ENCODE measurements at places on chromosomes 16 and 17.
A peak's percentile ranks its signal among the peaks of the same experiment; 100 is the strongest.

- no peak for DNase-seq
Measured at GRCh38 chr17:74768763-74769114, 7.4 kb downstream of the NAT9 start.

- no peak for DNase-seq
Measured at GRCh38 chr16:87838643-87839541, 30.4 kb downstream of the SLC7A5 start.

DNA sequence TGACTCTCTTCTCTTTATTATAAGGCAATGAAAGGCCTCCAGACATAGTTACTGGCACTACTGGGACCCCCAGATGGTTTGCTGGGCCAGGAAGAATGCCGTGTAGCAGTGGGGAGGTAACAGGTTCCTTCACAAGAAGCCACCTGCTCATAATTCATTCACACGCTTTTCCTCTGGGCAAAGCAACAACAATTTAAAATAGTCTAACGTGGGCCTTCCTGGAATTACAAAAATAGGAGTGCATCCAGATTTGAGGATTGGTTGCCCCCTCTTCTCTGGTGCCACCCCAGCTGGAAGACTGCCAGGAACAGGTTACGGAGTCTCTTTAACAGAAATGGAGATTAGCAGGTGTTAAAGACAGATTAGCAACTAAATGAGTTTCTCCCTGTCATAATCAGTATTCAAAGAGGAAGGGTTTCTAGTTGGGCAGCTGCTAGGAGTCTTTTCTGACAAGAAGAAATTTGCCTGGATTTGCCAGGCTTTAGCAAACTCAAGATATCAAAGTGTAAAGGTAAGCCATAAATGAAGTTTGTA lies 409.6 kb downstream of the NPIPA8 start:
- no peak for DNase-seq

DNA sequence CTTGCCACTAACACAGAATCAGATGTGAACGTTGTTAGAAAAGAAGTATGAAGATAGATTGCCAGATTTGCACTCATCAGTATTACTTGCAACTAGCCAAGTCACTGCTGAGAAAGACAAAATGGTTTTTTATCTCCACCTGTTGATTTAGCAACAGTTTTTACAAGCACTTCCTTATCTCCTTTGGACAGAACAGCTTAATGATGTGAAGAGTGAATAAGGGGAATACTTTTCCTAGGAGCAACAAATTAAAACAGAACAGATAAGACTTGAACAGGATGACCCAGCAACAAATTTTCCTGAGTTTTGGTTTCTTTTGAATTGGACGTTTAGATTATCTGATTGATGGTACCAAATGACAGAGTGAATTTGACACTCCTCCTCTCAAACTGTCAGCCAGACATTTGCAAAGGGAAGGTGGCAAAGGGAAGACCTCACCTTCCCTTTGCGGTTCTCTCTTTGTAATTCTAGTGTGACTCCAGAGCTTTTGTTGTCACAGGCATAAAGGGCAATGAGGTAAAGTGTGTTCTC lies 130.6 kb downstream of the NLK start:
- DNase-seq, result no peak

DNA sequence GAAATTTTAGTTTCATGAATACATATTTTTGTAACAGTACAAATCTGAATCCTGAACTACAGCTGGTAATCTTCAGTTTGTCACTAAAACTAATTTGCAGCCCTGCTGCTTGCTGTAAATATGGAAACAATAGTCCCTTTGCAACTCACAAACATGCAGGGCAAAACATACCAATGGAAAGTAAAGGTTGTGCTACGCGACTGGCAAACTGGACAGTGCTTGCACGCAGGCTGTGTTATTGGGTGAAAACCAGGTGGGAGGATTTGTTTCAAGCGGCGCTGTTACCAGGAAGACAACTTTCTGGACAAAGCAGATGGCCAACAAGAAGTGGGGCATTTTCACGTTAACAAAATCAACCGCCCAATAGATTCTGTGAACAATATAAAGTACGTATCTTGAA lies 93.5 kb downstream of the CDYL2 start:
- no peak for DNase-seq

GRCh38 chr16:19822533-19822932 lies 62.1 kb downstream of the GPRC5B start:
- DNase-seq, result no peak

DNA sequence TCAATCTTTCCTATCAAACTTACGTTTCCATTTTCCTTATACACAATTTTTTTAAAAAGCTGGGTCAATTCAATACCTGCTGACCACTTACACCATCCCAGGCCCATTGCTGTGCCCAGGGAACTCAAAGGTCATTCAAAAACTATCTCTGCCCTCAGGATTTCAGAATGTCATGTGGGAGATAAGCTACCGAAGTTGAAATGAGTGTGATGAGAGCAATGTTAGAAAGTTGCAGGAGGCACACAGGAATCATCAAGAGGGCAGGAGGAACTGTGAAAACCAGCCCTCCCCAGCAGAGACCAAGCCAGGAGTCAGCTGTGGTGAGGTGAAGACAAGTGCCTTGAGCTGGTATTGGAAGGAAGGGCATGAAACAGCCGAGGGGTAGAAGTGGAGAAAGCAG lies 195.9 kb downstream of the HS3ST3A1 start:
- no peak for DNase-seq

GRCh38 chr17:42675348-42675964 lies 1.3 kb downstream of the PLEKHH3 start:
- no peak for DNase-seq

DNA sequence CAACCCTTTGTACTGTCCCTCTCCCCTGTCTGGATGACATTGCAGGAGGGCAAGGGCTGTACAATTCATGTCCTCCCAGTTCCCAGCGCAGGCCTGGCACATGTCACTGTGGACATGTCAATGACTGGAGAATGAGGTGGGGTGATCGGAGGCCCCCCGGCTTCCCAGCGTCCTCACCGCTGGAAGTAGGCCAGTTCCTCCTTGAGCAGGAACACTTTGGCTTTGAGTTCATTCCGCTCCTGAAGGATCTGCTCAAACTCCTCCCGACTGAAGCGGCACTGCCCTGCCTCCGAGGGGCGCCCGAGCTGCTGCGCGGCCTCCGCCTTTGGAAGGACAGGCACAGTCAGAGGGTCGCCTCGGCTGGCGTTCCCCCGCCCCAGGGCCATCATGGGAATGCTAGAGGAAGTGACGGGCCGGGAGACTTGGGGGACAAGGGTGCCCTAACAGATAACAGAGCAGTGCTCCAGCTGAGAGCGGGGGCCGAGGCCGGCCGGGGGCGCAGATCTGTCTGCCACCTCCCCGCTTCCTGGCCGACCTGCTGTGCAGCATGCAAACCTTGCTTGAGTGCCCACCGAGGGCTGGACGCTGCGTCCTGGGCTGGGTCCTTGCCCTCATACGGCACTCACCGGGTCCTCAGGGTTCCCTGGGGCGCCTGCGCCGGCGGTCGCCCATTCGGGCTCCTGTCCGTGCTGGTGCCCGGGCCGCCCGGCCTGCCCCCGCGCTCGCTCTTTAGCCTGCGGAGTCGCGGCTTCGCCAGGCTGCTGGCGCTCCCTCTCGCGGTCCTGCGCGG lies 1.3 kb downstream of the RILP start:
- peak; percentile 95 for DNase-seq

DNA sequence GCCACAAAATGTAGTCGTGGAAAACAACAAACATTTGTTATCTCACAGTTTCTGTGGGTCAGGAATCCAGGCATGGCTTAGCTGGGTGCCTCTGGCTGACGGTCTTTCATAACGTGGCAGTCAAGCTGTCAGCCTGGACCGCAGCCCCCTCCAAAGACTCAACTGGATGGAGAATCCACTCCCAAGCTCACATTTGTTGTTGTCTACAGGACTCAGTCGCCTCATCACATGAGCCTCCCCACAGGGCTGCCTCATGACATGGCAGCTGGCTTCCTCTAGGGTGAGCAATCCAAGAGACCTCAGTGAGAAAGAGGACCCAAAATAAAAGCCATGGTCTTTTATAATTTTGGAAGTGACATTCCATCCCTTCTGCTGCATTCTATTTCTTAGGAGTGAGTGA lies 34.7 kb upstream of the AKAP1 start:
- DNase-seq, result no peak

GRCh38 chr16:66512272-66513110 lies 37.4 kb downstream of the TK2 start:
- DNase-seq, result no peak

- no peak for DNase-seq
Measured at GRCh38 chr16:66873685-66874055, 6.6 kb upstream of the PDP2 start.

GRCh38 chr16:3182608-3183444 lies 5.2 kb upstream of the OR1F1 start:
- DNase-seq, result no peak

- no peak for DNase-seq
Measured at GRCh38 chr17:3002538-3003295, 60.7 kb downstream of the OR1D5 start.

DNA sequence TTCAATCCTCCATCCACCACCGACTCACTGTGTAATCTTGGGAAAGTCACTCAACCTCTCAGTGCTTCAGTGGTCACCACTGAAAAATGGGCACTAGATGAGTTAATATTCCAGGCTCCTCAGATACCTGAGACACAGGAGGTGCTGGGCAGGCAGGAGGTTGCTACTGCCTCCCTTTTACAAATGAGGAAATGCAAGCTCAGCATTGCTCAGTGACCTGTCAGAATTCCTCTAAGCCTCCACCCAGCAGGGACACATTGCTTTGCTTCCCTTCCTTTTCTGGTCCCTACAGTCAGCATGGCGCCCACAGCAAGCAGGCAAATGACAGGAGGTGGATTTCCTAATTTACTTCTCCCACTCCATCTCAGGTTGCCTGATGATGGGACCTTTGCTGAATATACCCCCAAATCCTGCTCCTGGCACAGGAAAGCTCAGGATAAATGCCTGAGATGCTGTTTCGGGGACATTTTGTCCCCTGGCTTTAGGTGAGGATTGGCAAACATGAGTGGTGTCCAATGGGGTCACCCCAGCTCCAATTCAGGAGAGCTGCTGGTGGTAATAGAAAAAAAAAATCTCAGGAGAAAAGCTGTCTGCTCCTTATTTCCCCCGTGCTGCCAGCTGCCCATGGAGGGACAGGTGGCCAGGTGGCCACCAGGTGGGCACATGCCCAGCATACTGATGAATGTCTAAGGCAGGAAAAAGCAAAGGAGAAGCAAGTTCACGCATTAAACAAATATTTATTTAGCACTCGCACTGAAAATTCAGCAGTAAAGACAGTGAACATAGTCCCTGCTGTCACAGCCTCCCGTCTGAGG lies 5.0 kb upstream of the KRT13 start:
- DNase-seq, result no peak

GRCh38 chr17:66302761-66303626 lies 581 bp downstream of the PRKCA start:
- peak; percentile 68 for DNase-seq

GRCh38 chr16:67075331-67075730 lies 34.4 kb upstream of the PHAF1 start:
- DNase-seq, result no peak

- DNase-seq, result no peak
Measured at GRCh38 chr16:81251871-81252270, 13.4 kb downstream of the BCO1 start.

DNA sequence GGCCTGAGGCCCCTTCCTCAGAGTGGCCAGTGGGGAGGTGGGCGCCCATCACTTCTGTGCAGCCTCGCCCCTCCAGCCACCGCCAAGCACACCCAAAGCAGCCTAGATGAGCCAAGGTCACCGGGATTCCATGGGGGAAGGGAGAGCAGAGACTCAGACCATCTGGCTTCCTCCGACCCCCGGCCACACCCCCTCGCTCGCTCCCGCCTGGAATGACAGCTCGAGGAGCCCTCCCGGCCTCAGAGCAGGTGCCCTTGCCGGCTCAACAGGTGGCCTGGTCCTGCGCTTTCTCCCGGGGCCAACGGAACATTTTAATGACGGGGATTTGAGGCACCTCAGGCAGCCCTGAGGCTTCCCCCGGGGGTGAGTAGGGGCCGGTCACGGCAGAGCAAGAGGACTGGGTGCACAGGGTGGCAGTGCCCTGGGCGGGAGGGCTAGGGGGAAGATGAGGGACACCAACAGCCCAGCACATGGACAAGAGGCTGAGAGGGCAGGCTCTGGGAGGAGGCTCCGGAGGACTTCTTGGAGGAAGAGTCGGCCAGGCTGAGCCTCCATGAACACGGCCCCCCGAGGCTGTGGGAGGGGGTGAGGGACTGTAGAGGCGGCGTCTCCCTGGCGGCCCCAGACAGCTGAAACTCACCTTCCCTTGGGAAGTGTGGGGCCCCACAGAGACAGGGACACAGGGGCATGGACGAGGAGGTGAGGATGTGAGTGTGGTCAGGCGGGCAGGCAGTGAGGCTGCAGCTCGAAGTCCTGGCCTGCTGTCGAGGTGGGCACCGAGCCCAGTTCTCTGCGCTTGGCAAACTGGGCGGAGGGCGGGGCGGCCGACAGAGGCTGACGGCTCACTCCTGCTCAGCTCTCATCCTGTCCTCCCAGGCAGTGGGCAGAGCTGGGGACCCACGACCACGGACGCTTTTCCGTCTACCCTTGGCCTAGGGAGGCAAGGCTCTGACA lies 12.5 kb upstream of the C1QTNF8 start:
- no peak for DNase-seq

GRCh38 chr17:57391076-57391825 lies 134.9 kb downstream of the MSI2 start:
- DNase-seq, result no peak

- DNase-seq, result no peak
Measured at GRCh38 chr16:12203780-12204351, 227.3 kb downstream of the SNX29 start.

DNA sequence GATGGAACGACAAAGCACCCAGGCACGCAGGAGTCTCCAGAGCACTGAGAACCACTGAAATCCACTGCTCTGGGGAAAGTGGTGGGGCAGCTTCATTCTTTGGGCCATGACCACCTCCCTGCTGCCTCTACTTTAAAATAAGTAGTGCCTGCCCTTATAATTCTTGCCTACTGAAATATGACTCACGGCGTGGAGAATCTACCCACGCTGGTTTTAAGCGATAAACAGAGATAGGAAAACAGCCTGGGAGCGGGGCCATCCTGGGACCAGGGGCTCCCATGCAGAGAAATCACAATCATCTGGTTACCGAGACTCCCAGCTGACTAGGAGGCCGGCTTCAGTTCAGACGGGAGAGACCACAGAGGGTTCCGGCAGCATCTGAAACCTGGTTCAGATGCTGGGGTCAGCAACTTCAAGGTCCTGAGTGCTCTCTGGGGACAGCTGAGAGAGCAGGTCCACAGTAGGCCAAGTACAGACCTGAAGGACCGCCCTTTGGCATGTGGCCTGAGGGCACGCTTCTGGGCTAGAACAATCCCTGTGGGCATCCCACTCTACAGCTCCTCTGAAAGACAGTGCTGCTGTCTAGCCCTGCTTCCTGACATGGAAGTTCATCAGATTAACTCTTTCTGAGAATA lies 8.6 kb upstream of the DHRS13 start:
- DNase-seq, result no peak

DNA sequence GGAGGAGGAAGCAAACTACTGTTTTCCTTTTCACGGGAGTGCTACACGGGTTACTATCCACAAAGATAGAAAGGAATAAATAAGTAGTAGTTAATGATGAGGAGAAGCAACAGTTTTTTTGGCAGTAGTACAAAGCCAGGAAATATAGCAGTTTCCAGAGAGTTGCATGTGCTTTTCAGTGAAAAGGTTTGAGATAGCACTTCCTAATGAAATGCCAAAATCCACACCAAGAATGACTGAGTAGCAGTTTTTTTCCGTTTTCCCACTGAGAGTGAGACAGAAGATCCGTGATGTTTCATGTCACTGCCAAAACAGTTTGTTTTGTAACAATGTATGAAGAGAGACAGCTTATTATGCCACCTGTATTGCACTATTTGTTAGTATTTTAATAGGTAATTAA lies 129.1 kb downstream of the STX8 start:
- no peak for DNase-seq
